ENCODE measurements at places on chromosomes 2 and 18.

DNA sequence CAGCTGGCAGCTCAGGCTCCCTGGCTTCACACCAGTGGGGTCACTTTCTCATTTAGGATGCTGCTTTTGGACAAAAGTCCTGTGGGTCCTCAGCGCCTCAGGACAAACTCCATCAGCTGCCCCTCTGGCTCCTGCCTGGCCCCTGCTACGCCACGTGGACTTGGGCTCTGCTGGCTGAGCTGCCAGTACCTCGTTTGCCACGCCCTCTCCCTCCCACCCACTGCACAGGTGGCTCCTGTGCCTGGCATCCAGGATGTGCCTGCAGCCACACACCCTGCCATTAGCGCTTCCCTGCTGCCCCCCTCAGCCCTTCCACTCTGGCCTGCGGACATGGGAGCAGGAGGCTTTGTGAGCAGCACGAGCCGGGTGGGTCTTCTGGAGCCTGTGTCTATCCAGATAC is 118.9 kb downstream of the ZNF236 start:
- no peak for DNase-seq

DNA sequence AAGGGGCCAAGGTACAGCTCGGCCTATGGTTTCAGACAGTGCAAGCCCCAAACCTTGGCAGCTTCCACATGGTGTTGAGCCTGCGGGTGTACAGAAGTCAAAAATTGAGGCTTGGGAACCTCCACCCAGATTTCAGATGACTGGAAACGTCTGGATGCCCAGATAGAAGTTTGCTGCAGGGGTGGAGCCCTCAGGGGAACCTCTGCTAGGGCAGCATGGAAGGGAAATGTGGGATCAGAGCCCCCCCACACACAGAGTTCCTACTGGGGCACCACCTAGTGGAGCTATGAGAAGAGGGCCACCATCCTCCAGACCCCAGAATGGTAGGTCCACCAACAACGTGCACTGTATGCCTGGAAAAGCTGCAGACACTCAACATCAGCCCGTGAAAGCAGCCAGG is 15.0 kb upstream of the DNAH7 start:
- no peak for DNase-seq

- DNase-seq, result no peak
Measured at GRCh38 chr2:239717706-239718105, 307.4 kb downstream of the NDUFA10 start.

GRCh38 chr18:67468038-67468437 is 48.5 kb downstream of the DSEL start:
- DNase-seq, result no peak

DNA sequence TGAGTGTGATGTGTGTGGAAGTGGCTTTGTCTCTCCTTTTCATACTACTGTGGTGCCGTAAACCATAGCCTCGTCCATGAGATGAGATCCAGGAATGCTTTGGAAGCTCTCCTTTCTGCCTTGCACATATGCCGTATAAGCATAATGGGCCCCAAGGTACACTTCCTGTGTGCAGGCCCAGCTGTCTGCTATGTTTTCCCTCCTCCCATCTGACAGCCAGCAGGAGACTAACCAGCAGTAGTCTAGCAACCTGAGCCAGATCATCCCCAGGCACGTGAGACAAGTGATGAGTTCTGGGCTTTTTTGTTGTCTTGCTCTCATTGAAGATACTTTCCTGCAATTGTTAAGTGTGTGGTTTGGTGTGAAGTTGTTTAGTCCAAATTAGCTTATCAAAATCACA is 555.5 kb upstream of the LRRTM4 start:
- DNase-seq, result no peak

GRCh38 chr2:100184055-100184737 is 41.8 kb upstream of the AFF3 start:
- DNase-seq, result no peak

DNA sequence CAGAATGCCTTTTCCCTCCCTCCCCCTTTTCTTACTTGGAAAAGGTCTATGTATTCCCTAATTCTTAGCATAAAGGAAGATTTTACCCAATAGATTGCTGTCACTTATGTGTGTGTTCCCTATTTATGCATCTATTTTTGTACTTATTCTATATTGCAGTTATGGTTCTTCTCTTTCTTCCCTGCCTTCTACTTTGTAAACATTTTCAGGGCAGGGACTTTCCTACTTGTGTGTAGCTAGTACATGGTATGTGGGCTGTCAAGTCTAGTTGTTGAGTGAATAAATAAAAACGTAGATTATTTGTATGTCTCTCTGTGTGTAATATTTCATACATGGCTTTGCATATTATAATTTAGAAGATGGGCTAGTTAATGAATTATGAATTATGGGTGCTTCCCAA is 45.3 kb downstream of the PSMD14 start:
- no peak for DNase-seq

DNA sequence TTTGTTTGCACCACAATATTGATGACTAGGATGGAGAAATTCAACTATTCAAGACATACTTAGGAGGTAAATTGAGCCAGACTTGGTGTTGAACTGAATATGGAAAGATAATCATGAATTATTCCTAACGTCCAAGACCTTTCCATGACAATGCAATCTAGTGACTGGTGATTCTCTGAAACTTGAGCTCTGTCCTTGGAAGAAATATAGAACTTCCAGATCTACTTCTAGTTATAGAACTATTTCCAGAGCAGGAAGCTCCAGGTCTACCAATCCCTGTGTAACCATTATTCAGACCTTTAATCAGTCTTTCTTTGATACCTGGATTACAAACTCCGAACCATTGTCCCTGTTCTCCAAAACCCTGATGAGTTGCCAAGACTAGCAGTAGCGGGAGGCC is 272.6 kb upstream of the SLC14A2 start:
- no peak for DNase-seq

Measured in GM12865 (cell line).